ENCODE measurements at places on chromosomes 2 and 18. TPM values are rescaled to one million over a fixed set of nuclear protein-coding genes. Genes with fewer than 3 reads are reported as not detected.

Gene C2orf78
- not detected for total RNA-seq

Gene MDH1B
- total RNA-seq: 0.74 TPM

DNA sequence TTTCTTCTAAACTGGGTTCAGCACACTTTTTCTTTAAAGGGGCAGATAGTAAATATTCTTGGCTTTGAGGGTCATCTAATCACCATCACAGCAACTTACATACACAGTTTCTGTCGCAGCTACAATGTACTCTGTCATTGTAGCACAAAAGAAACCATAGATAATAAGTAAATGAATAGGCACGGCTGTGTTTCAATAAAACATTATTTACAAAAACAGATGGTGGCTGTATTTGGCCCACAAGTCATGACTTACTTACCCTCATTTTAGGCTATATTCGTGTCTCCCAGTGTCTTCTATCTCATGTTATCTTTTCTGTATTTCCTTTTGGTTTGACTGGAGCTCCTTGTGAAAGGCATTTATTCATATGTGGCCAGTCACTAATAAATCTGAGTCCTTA, 168.3 kb downstream of the MAP2 start:
- H3K36me3 ChIP-seq: no peaks in the 10 kb centered on the region
- H3K4me3 ChIP-seq: no peak overlapping the region
- no peaks in the 10 kb centered on the region for H3K4me1 ChIP-seq
- no peaks in the 10 kb centered on the region for H3K27me3 ChIP-seq
- DNase-seq: no peak
- no peak overlapping the region for H3K27ac ChIP-seq

Gene TMEM247
- not detected for total RNA-seq

Gene GAL3ST2
- 0.65 TPM for total RNA-seq

GRCh38 chr2:198096002-198096401, 291.6 kb downstream of the PLCL1 start:
- no peak overlapping the region for H3K27ac ChIP-seq
- no peak for DNase-seq
- peaks cover 5% of the 10 kb centered on the region for H3K4me1 ChIP-seq
- H3K4me3 ChIP-seq: no peak overlapping the region
- no peaks in the 10 kb centered on the region for H3K36me3 ChIP-seq

- peaks cover 10% of the 10 kb centered on the region for H3K4me1 ChIP-seq
- H3K36me3 ChIP-seq: no peaks in the 10 kb centered on the region
- H3K4me3 ChIP-seq: no peak overlapping the region
Measured at GRCh38 chr2:118046634-118047210, 32.9 kb upstream of the CCDC93 start.

Gene DAW1
- not detected for total RNA-seq

GRCh38 chr2:112204411-112204810, 50.4 kb downstream of the ZC3H8 start:
- H3K27me3 ChIP-seq: no peaks in the 10 kb centered on the region
- H3K27ac ChIP-seq: no peak overlapping the region
- peaks cover 2% of the 10 kb centered on the region for H3K4me1 ChIP-seq
- DNase-seq: no peak

GRCh38 chr2:219739066-219739465, 111.6 kb downstream of the SLC4A3 start:
- no peak overlapping the region for H3K4me3 ChIP-seq
- H3K27me3 ChIP-seq: peaks cover 6% of the 10 kb centered on the region
- no peak overlapping the region for H3K27ac ChIP-seq
- DNase-seq: no peak

- DNase-seq: no peak
- H3K4me1 ChIP-seq: no peaks in the 10 kb centered on the region
- no peak overlapping the region for H3K27ac ChIP-seq
- no peak overlapping the region for H3K4me3 ChIP-seq
- H3K27me3 ChIP-seq: peaks cover 3% of the 10 kb centered on the region
Measured at GRCh38 chr2:150705767-150706166, 218.3 kb upstream of the RND3 start.

Gene UGT1A10
- total RNA-seq: not detected

Gene SNRNP27
- total RNA-seq: 67.5 TPM

GRCh38 chr2:178484245-178485041, 4.2 kb downstream of the PLEKHA3 start:
- no peak for DNase-seq
- peaks cover 42% of the 10 kb centered on the region for H3K4me1 ChIP-seq
- H3K27me3 ChIP-seq: no peaks in the 10 kb centered on the region
- H3K27ac ChIP-seq: no peak overlapping the region
- no peak overlapping the region for H3K4me3 ChIP-seq

- DNase-seq: no peak
- H3K4me1 ChIP-seq: peaks cover 9% of the 10 kb centered on the region
- H3K27me3 ChIP-seq: peaks cover 10% of the 10 kb centered on the region
- no peak overlapping the region for H3K4me3 ChIP-seq
Measured at GRCh38 chr18:5214583-5215351, 17.7 kb upstream of the AKAIN1 start.

Gene GMCL1
- 22.1 TPM for total RNA-seq

Gene KANSL3
- 39.4 TPM for total RNA-seq

Gene EMILIN1
- 0.51 TPM for total RNA-seq

Gene OTOS
- total RNA-seq: not detected

DNA sequence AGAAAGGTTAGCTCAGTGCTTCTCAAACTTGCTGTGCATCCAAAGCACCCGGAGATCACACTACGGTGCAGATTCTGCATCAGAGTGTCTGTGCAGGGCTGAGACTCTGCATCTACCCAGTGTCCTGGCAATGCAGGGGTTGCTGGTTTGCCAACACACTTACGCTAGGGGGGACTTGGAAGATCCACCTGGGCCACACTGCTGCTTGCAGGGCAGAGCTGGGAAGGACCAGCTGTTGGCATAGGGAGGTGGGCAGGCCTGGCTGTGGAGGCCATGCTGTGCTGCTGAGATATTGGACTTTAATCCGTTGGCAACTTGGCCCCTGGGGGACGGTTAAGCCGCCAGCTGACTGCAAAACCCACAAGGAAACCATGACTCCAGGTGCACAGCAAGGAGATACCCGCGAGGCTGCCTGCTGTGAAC, 397.6 kb upstream of the HS6ST1 start:
- H3K4me1 ChIP-seq: no peaks in the 10 kb centered on the region
- no peaks in the 10 kb centered on the region for H3K36me3 ChIP-seq
- no peak overlapping the region for H3K27ac ChIP-seq
- H3K4me3 ChIP-seq: no peak overlapping the region
- H3K27me3 ChIP-seq: peaks cover 18% of the 10 kb centered on the region
